ENCODE measurements at places on chromosomes 6 and 20.

GRCh38 chr6:87199787-87200186 is 44.4 kb downstream of the ZNF292 start:
- no peak for DNase-seq

DNA sequence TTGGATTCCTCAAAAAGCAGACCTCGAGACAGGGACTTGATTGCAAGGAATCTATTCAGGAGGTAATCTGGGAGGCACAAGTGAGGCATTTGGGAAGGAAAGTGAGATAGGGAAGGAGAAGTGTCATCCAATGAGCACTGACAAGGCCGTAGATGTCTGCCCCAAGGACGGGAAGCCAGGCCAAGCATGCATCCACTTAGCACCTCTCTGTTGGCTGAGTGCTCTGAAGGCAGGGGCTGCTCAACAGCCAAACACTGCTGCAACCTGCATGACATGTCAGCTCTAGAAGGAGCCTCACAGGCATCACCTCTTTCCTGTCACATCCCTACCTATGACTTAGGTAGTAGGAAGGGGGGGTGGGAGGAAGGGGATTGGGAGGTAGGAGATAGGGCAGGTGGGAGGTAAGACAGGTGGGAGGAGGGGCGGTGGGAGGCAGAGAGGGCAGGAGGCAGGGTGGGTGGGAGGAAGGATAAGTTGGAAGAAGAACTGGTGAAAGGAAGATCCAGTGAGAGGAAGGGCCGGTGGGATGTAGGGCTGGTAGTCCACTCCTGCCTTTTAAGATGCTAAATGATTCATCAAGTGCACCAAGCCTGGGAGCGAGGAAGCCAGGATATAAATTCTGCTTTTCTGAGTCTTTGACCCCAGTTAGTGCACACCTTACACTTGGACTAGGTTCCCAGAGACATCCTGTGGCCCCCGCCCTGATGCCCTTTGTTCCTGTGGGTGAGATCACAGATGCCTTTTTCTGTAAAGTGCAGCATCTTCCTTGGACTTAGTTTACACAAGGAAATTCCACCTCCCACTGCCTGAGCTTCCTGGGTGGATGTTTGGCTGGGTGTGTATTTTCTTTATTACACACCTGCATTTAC is 83.8 kb upstream of the NXT1 start:
- DNase-seq: no peak

GRCh38 chr6:30154061-30154460 is 7.0 kb downstream of the TRIM10 start:
- DNase-seq: no peak

DNA sequence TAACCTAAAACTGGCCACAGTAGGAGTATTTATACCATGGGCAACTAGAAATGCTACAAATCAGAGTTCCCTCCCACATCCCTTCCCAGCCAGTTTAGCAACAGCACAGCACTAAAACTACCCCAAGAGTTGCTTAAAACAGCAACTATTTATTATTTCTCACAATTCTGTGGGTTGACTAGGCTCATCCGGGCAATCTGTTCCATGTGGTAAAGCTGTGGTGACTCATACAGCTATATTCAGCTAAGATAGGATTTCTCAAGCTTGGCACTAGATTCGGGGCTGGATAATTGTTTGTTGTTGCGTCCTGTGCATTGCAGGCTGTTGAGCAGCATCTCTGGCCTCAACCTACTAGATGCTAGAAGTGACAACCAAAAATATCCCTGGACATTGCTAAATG is 8.6 kb upstream of the HECA start:
- peak; percentile 33 for DNase-seq
